ENCODE measurements at places on chromosomes 5 and 9.

DNA sequence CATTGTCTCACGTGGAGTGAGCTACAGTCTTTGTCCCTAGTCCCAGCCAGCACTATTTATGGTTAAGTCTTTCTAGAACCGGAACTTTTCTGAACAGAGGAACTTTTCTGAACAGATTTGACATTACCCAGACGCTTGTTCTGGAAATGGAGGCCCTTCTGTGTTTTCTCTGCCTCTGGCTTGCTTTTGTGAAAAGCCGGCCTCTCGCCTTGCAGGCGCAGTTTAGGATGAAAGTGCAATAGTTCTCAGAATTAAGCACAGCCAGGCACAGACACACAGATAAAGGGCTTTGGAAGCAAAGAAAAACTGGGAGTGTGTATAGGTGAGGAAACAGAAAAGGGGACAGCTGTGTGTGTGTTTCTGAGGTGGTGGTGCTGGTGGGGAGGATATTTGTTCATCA, 5.9 kb downstream of the GDNF start:
- DNase-seq: no peak

- DNase-seq: no peak
Measured at GRCh38 chr5:72133212-72133990, 26.1 kb downstream of the MAP1B start.

DNA sequence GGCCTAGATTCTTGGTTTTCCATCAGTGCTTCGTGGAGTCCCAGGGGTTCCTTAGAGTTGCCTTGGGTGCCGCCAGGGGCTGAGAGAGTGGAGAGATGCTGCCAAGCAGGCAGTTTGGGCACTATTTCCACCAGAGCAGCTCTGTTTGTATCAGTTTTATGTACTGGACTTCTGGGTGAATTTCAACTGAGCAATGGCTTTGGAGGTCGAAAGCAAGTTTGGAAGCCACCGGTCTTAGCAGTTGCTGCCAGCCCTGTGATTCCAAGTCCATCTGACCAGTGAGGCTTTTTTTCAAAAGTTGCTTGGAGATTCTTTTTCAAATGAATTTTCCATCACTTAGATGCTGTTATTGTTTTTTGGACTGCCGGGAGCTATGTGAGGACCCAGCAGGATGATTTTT, 68.5 kb downstream of the ANGPTL2 start:
- DNase-seq: no peak

GRCh38 chr9:107090218-107090617, 192.9 kb upstream of the RAD23B start:
- DNase-seq: no peak

DNA sequence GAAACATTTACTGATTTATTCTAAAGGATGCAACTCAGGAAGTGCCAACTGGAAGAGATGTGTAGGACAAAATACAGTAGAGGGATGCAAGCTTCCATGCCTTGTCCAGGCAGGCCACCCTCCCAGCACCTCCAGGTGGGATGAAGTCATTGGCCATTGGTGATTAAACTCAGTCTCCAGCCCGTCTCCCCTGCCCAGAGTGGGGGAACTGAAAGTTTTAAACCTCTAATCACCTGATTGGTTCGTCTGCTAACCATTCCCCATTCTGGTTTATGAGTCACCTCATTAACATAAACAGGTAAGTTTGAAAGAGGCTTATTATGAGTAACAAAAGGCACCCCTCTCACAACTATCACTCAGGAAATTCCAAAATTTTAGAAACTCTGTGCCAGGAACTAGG, 8.1 kb downstream of the TNFAIP8 start:
- DNase-seq: no peak

DNA sequence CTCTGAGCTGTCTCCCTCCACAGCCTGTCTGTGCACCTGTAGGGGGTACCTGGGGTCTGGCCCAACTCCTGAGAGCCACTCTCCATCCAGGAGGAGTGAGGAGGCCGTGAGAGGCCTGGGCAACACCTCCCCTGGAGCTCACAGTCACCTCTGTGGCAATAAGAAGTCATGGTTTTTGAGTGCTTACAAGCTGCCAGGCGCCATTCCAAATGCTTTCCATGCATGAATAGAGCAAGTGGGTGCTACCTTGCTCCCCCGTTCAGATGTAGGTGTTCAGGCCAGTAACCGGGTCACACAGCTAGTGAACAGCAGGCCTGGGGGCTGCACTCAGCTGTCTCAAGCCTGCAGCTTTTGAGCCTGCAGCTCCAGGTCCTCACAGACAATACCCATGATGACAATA, 30.6 kb downstream of the CORO2A start:
- DNase-seq: no peak

- DNase-seq: peak; percentile 30
Measured at GRCh38 chr5:148828511-148829247, 2.3 kb downstream of the ADRB2 start.

- no peak for DNase-seq
Measured at GRCh38 chr9:17986595-17986994, 407.7 kb downstream of the SH3GL2 start.

GRCh38 chr9:134779640-134780039, 101.0 kb upstream of the FCN2 start:
- DNase-seq: no peak

- no peak for DNase-seq
Measured at GRCh38 chr5:128815201-128815600, 150.1 kb upstream of the SLC27A6 start.

DNA sequence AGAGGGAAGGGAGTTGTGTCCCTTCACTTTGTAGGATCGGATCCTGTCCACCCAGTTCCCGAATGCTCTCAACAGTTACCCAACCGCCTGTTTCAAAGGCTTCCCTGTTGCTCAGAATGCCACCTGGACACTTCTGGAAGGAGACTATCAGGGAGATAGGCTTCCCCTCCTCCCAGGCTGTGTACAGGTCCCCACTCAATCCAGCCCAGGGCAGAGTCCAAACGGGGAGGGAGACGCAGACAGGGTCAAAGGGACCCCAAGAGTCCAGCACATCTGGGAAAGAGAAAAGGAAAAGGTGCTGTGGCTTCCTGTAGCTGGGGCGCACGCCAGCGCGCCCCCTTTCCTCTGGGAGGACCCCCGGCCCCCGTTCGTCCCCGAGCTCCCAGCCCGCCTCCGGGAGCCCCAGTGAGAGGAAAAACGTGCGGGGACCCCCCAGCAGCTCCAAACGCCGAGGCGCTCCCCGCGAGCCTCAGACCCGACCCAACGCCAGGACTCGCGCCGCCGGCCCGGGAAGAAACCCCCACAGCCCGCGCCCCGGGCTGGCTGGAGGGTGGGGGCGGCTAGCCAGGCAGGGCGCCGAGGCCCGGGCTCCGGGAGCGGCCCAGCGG, 640 bp downstream of the SURF4 start:
- peak; percentile 47 for DNase-seq

DNA sequence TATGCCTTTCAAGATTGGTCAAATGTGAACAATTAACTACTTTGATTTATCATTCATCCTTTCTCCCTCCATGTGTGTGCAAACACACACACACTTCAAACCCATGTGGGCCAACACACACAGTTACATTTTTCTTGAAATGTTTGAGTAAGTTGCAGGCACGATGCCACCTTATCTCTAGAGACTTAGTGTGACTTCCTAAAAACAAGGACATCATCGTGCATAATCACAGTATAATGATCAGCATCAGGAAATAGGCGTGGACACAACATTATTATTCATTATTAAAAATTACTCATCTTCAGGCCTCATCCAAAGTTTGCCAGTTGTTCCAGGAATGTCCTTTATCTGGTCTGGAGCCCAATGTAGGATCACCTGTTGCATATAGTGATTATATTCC, 209.5 kb downstream of the GNA14 start:
- DNase-seq: no peak

- DNase-seq: no peak
Measured at GRCh38 chr9:130244548-130245165, 20.9 kb upstream of the HMCN2 start.

DNA sequence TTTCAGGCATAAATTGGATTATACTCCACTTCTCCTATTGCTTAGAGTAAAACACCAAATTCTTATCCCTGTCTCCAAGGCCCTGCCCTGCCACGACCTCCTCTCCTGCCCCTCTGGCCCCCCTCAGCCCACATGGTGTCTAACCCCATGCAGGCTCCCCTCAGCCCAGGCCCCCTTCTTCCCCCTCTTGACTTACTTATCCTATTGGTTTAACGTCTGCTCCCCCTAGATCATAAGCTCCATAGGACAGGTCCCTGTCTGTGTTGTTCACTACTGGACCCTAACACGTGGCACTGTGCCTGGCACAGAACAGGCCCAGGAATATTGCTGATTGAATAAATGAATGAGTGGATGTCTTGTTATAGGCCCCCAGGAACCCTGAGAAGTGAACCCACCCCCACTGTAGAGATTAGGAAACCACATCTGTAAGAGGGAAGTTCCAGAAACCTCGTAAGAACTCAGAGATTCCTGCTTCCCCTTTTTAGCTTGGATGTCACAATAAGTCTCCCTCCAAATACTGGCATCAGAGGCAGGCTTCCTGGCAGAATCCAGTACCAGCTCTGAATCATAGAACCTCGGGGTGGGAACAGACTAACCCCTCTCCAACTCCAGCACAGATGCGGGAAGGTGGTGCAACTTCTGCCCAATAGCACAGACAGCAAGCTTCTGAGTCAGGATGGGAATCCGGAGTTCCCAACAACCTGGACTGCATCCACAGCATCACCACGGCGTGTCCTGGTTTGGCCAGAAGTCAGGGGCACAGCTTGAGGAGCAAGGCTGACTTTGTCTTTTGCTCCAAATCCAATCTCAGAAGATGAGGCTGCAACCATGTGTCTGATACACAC, 31.5 kb downstream of the HRH2 start:
- DNase-seq: no peak

DNA sequence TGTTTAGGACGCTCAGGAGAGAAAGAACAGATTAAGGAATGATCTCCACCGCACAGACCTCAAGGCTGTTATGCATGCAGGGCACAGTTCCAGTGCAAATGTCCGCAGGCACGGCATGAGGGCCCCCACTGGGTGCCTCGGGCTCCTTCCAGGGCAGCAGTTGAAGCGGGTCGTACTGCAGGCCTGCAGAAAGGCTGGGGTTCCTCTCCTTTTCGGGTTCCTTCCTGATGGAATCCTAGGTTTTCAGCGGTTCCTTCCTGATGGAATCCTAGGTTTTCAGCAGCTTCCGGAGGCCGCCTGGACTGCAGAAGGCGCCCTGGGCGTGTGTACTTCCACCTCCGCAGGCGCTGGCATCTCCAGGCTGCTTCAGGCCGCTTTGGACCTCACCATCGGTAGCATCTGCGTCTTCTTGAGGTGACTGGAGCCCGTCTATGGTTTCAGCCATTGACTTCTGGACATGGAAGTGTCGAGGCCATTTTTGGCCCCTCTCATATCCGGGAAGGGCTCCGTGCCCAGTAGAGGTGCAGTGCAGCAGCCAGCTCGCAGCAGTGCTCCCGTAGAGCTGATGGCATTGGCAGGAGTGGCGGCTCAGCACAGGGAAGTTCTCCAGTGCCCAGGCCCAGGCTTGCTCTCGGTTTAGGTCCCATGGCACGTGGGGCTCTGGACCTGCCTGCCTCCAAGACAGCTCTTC, 5.6 kb upstream of the MGAT4B start:
- DNase-seq: no peak

GRCh38 chr5:10839916-10840599, 79.0 kb upstream of the DAP start:
- DNase-seq: no peak

DNA sequence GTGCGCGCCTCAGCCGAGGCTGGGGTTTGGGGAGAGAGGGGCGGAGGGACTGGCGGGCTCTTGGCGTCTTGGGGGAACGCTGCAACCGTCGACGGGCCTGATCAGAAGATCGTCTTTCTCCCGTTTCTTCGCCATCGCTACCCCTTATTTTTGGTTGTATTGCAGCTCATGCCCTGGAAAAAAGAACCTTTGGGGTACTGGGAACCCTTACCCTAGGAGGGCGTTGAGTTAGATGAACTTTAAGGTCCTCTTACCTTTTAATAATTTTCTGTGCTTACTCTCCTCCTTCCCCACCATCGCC, 719 bp downstream of the PAIP2 start:
- DNase-seq: no peak

- DNase-seq: no peak
Measured at GRCh38 chr5:138793575-138793974, 40.4 kb downstream of the CTNNA1 start.

DNA sequence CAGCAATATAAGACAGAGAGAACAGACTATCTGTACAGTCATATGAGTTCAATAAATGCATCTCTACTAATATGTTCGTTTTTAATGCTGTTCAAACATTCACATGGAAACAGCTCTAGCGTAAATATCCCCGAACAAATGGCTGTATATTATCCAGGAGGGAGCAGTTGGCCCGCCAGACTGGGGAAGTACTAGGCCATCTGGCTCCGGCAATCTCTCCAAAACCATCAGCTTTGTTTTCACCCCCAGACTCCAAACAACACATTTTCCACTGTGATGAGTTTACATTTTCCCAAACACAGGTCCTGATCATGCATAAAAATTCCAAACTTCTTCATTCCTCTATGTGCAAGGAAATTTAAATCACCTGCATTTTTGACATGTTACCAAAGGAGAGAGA, 8.7 kb downstream of the EBF1 start:
- DNase-seq: no peak

DNA sequence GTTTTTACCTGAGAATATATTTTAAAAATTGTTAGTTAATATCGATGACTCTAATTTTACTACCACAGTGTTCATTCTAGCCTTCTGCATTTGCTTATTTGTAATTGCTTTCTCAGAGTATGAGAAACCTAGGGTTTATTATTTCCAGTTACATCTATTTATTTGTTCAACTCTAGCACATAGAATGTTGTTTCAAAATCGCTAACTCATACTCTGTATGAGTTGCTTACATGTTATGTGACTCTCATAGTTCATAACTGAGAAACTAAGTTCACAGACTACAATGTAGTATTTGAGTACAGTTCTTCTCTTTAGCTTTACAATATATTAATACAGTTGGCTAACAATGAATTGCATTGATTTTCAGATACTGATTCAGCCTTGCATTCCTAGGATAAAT, 103.2 kb downstream of the MACROH2A1 start:
- DNase-seq: no peak

DNA sequence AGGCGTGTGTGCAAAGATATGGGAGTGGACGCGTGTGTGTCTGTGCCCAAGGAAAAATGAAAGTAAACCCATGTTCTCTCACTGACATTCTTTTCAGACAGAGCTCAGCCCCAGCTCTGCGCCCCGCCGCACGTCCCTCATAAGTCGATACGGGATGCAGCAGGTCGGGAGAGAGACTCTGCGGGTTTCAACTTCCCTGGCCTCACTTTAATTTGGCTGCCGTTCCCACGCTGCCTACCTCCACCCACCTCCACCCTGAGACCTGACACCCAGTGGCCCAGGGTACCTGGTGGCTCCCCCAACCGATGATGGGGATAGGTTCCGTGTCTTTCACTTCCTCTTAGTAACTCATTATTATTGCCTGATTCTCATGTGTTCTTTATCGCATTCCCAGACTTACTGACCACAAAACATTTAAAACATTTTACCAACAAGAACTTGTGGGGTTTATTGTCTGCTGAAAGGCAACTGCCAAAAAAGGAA, 19.4 kb downstream of the LHX2 start:
- DNase-seq: no peak
